Mesothelial cell of epicardium (in vitro differentiated cells): ENCODE measurements at places on chromosomes 7 and 10. TPM values are rescaled to one million over a fixed set of nuclear protein-coding genes. Genes with fewer than 3 reads are reported as not detected.
A peak's percentile ranks its signal among the peaks of the same experiment; 100 is the strongest.

Gene MYO3A
- total RNA-seq, result 4.2 to 4.7 TPM (median 4.7 TPM) in 3 replicates

DNA sequence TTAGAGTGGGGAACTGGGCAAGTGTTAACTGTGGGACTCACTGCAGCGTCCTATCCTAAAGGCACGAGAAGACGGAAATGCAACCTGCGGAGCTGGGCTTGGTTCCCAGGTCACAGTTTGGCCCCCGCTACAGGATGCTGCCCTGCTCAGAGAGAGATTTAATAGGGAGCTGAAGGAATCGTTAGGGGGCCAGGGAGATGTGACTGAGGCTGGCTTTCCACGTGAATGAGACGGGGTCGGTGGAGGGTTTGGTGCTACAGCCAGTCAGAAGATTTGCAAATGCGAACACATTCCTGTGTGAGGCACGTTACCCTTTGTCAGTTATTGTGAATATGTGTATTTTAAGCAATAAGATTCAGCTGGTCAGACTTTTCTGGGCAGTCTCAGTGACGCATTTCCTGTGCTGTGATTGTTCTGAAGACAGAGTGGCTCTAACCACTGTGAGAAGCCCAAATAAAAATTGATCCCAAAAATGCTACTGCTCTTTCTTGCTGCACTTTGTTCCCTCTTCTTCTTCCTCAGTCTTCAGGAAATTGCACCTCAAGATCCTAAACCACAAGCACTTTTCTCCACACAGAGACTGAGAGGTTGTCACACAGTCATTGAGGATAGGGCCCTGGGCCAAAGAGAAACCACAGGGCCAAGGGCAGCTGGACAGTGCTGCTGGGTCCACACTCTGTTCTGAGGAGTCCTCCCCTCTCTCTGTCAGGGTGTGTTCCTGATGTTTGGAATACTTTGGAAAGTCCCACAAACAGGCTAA is 21.2 kb downstream of the CYP17A1 start:
- DNase-seq, result no peak

DNA sequence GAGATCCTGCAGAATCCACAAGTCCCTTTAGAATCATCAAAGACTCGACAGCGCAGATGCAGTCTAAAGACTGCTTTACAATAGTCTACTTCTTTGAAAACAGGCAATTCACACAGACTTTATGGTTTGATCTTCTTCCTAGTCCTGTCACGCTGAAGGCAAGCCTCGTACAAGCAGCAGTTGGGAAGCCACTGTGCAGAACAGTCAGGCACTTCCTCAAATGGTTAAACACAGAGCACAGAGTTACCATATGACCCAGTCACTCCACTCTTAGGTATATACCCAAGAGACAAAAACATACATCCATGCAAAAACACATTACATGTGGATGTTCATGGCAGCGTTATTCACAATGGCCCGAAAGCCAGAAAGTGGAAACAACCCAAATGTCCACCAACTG is 41.4 kb downstream of the LRRC20 start:
- DNase-seq, result no peak

- DNase-seq, result no peak
Observed at GRCh38 chr10:74640134-74640921, 186.1 kb upstream of the KAT6B start.

GRCh38 chr10:35136263-35136815 is 9.7 kb downstream of the CREM start:
- no peak for DNase-seq

GRCh38 chr7:116524609-116525297 is at the start of gene CAV1:
CAV1 (plus strand) TSS chr7:116525036; CDS start chr7:116525063, 27 bp downstream.
- peak; percentile 64 for DNase-seq

Gene STAG3
- 0.94 to 1.9 TPM (median 1.4 TPM) in 3 replicates for total RNA-seq

Gene OPN4
- not detected in 3 replicates for total RNA-seq

Gene TBX20
- 8.1 to 9.4 TPM (median 8.2 TPM) in 3 replicates for total RNA-seq

- DNase-seq, result no peak
Observed at GRCh38 chr10:102106998-102107397, 13.2 kb downstream of the LDB1 start.

DNA sequence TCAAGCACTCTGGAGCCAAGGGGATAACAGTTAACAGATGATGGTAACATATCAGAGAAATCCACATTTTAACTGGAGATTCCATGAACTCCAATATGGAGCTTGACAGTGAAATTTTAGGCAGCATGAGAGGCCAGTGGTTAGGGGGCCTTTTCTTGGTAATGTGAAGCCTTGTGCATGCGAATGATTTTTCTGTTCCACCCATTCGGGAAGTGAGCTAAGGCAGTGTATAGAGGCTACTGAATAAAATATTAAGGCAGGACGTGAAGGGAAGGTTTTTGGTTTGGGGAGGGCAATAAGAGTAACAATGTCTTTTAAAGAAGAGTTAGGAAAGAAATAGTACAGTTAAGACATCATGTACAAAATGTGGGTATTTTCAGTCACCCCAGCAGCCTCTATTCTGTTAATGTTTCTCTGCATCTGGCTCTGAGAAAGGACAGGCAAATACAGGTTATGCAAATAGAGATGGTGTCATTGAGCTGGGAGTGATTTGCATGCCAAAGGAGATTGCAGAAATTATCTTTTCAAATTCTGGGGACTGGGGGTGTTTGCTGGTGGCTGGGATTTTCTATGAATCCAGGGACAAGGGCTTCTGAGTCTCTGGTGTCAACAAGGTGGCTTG is 6.8 kb upstream of the TAS2R60 start:
- no peak for DNase-seq

- DNase-seq, result no peak
Observed at GRCh38 chr7:69277366-69277765, 320.9 kb upstream of the AUTS2 start.

GRCh38 chr10:74822521-74823089 is 3.8 kb upstream of the KAT6B start:
- no peak for DNase-seq

Gene TAC1
- 0.36 to 0.63 TPM in 2 of 3 replicates, not detected in the other for total RNA-seq

Gene TUBAL3
- 0.11 to 0.22 TPM in 2 of 3 replicates, not detected in the other for total RNA-seq

- DNase-seq, result no peak
Observed at GRCh38 chr10:25531457-25532061, 356.8 kb downstream of the GPR158 start.

DNA sequence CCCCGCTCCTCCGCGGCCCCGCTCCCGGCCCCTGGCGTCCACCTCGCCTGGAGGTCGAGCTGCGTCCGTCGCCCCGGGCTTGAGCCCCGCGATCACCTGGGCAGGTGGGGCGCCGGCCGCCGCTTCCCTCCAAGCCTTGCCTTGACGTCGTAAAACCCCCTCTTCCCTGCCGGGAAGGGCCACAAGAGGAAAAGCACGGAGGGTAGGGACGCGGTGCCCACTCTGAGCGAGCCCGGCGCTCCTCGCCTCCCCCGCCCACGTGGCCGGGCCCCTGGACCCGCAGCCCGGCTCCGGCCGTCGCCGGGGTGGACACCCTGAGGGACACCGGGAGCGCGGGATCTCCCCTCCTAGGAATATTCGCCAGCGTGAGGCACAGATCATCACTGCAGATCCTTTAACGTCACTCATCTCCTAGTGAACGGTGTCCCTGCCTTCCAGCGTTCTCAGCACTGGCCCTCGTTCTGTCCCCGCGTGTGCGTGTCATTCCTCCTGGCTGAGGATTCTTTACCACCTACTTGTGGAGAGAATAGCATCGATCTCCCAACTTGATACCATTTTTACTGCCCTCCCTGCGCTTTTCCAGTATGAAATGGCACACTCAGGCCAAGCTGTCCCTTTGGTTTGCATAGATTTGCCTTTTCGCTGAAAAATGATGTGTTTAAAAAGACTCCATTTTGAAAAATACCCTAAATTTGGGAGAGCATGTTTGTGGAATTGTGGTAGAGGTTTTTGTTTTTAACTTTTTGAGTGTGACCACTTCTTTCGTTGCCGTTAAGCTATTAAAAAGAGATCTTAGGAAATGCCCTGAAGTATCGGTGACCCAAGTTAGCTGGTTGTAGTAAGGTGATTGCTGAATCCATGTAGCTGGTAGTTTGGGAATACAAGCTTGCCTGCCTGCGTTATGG is 649 bp downstream of the ACTR3B start:
- DNase-seq, result no peak

Gene PRKG1
- total RNA-seq, result 35.0 to 37.0 TPM (median 35.9 TPM) in 3 replicates

Gene HACD1
- 10.9 to 14.7 TPM (median 13.6 TPM) in 3 replicates for total RNA-seq

- no peak for DNase-seq
Observed at GRCh38 chr7:97313900-97314299, 196.4 kb downstream of the SDHAF3 start.

DNA sequence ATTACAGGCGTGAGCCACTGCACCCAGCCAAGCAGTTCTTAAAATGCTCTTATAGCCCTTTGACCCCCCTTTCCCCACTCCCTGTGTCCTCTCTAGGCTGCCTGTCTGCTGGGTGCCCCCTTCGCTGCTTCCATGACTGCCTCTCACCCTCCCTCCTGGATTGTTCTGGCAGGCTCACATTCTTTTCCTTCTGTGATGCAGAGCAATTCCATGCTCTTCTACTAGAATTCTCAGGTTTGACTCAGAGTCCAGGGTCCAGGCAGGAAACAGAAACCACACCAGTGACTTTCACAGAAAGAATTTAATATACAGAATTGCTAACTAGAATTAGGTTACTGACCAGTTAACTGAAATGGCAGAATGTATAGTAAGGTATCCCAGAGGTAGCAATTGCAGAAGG is 244.8 kb downstream of the BAMBI start:
- no peak for DNase-seq

Gene PLPP4
- total RNA-seq, result 7.4 to 8.8 TPM (median 8.7 TPM) in 3 replicates

DNA sequence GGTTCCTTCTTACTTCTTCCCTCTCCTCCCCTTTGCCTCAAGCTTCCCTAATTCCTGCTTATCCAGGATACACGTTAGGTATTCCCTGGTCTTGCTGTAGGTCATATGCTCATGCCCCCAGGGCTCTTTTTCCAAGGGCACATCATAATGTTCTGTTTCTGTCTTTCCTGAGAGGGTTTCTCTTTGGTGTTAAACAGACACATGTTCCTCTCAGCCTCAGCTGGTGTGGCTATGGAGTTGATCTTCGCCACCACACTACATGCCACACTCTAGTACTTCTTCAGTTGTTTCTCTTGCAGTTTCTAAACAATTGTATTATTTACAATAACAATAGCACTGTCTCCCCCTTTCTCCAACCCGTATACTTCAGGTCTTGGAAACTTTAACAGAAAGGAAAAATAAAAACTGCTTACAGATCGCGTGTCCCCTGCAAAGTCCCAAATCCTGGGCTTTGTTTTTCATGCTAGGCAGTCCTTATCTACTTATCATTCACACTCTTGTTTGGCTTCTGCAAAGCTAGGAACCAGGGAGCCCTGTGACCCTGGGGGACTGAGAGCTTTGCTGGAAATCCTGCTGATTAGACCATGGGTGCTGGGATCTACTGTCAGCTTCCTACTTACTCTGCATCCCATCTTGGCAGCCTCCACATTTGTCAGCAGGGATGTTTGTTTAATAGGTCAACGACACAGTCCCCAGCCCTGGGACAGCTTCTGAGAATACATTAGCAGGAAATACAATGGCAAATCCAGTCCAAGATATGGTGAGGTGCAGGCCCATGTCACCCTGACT is 193.9 kb upstream of the BMPER start:
- DNase-seq, result no peak

- no peak for DNase-seq
Observed at GRCh38 chr7:86953219-86953618, 106.2 kb downstream of the ELAPOR2 start.

Gene NET1
- total RNA-seq, result 201 to 205 TPM (median 205 TPM) in 3 replicates

DNA sequence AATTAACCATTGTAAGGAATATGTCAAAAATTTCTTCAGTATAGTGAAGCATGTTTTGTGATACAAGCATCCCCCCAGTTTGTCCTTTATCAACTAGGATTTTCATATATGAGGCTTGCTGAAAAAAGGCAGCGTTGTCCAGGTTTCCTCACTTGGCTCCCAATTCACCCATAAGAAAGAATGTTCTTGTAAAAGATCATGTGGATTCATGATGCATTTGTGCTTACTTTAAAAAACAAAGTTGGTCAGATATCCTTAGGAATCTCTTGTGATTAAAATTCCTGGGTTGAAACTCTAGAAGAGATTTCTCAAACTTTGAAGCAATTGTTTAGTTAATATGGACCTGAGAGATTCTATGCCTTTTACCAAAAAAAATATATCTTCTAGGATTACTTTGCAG is 181.8 kb downstream of the KIAA1217 start:
- no peak for DNase-seq

Gene ZNF277
- 22.3 to 25.4 TPM (median 23.7 TPM) in 3 replicates for total RNA-seq

- no peak for DNase-seq
Observed at GRCh38 chr10:72523062-72523461, 102.8 kb downstream of the MICU1 start.

- no peak for DNase-seq
Observed at GRCh38 chr7:135862586-135863340, 114.2 kb upstream of the FAM180A start.

- DNase-seq, result peak; percentile 27
Observed at GRCh38 chr7:2012981-2013380, 219.8 kb downstream of the MAD1L1 start.

DNA sequence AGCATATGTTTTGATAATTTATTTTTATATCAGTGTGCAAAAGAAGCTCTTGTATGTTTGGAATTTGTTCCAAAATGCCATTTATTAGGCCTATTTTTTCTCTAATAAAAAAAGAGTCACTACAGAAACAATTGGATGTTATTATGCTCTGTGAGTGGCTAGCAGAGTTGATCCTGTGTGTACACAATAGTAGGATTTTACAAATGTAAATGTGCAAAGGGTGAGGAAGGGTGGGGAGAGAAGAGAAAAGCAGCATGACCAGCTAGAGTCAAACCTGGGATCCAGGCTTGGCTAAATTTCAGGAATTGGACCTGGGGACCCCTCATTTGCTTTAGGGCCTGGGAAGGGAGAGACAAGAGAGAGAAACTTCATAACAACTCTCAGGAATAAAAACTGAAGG is 32.5 kb downstream of the SEMA3A start:
- DNase-seq, result no peak

DNA sequence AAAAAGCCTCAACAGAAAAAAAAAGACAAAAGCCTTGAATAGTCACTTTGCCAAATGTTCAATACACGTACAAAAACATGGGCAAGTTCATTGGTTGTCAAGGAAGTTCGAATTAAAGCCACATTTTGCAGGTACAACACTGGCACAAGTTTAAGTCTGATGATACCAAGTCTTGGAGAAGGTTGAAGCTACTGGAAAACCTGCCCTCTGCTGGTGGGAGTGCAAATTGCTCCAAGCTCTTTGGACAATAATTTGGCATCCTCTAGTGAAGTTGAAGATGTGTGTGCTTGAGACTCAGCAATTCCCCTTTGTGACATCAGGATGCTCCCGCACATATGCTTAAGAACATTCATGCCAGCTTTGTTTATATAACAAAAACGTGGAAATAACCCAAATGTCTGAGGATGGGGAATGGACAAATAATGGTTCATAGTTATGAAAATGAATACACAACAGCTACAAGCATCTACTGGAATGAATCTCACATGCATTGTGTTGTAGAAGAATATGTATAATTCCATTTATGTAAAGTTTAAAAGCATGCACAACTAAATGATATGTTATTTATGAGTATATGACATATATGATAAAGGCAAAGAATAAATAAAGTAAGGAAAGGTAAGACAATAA is 120.0 kb upstream of the PLPP4 start:
- DNase-seq, result no peak

Gene CCSER2
- total RNA-seq, result 37.1 to 44.2 TPM (median 38.7 TPM) in 3 replicates

Gene GATAD1
- total RNA-seq, result 53.2 to 54.7 TPM (median 53.6 TPM) in 3 replicates

Gene VWDE
- 23.8 to 24.7 TPM (median 24.3 TPM) in 3 replicates for total RNA-seq

Gene MKX
- not detected in 3 replicates for total RNA-seq

Gene GARIN1A
- total RNA-seq, result 3.4 to 4.1 TPM (median 3.5 TPM) in 3 replicates

Gene ABCC2
- total RNA-seq, result 0.71 to 0.87 TPM (median 0.79 TPM) in 3 replicates
